ENCODE measurements at places on chromosomes 5 and 9.

- DNase-seq = no peak
Observed at GRCh38 chr9:88571419-88571818, 36.4 kb downstream of the NXNL2 start.

- peak; percentile 64 for DNase-seq
Observed at GRCh38 chr5:93078082-93079038, 502.7 kb downstream of the NR2F1-AS1 start.

GRCh38 chr9:27664121-27664779 lies 91.0 kb upstream of the C9orf72 start:
- DNase-seq = no peak

GRCh38 chr9:91320299-91320698 lies 41.4 kb downstream of the AUH start:
- DNase-seq = no peak

DNA sequence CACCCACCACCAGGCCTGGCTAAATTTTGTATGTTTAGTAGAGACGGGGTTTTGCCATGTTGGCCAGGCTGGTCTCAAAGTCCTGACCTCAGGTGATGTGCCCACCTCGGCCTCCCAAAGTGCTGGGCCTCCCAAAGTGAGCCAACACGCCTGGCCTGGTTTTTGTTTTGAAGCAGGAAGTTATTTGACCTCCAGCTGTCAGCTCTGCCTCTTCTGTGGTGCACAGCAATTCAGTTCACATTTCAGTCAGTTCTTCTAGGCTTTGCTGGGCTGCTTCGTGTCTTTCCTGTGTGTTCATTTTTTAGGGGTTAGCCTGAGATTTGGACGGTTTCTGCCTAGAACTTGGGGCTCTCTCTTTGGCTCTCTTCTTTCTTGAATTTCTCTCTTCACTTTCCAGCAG lies 8.9 kb downstream of the LCN1 start:
- DNase-seq = peak; percentile 19

GRCh38 chr9:95947118-95947517 lies 71.6 kb downstream of the ERCC6L2 start:
- DNase-seq = no peak

GRCh38 chr5:173568128-173568527 lies 48.3 kb downstream of the BOD1 start:
- no peak for DNase-seq

- DNase-seq = no peak
Observed at GRCh38 chr5:32099486-32100035, 74.6 kb downstream of the GOLPH3 start.

DNA sequence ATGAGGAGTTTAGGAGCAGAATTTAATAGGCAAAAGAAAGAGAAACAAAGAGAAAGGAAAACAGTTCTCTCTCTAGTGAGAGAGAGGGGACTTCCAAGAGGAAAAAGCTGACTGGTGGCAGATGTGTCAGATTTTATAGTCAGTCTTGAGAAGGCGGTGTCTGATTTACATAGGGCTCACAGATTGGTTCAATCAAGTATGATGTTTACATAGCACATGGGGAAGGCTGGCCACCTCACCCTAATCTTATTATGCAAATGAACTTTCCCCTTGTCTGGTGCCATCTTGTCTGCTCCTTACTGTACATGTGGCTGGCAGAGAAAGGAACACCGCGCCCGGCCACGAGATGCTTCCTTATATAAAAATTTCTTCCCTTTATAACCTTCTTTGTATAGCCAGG lies 24.7 kb downstream of the UNC13B start:
- no peak for DNase-seq

- DNase-seq = no peak
Observed at GRCh38 chr5:142079306-142079721, 29.3 kb upstream of the NDFIP1 start.

DNA sequence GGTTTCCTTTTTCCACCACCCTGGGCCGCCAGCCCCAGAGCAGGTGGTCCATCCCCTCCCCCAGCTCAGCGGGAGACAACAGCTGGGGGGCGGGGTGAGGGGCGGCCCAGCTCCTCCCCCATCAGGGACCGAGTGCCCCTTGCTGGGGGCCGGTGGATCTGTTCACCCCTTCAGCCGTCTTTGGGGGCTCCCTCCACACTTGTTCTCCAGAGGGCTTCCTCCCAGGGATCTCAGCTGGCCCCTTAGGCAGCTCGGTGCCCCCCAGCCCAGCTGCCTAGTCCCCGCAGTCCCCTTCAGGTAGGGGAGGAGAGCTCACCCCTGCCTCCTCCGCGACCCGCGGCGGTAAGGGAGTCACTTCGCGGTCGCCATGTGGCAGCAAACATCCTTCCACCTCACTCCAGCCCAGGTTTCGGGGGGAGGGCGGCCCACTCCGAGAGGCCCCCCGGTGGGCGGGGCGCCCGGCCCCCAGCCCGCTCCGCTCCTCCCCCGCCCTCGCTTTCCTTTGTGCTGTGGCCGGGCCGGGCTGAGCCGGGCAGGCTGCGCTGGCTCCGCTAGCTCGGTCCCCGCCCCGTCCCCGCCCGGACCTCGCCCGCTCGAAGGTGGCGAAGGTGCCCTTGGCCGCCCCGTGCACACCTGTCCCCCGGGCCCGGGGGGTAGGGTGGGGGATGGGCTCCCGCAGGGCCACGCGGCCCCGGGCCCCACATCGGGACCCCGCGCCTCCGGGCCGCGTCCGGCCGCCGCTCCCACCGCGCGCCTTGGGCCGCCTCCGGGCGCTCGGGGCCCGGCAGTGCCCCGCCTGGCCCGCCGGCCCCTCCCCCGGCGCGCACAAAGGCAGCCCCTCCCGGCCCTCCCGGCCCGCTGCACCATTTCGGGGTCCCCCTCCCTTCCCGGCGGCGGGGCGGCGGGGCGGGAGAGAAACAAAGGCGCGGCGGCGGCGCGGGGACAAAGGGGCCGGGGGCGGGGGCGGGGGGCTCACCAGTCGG lies 683 bp downstream of the DBN1 start:
- DNase-seq = no peak

DNA sequence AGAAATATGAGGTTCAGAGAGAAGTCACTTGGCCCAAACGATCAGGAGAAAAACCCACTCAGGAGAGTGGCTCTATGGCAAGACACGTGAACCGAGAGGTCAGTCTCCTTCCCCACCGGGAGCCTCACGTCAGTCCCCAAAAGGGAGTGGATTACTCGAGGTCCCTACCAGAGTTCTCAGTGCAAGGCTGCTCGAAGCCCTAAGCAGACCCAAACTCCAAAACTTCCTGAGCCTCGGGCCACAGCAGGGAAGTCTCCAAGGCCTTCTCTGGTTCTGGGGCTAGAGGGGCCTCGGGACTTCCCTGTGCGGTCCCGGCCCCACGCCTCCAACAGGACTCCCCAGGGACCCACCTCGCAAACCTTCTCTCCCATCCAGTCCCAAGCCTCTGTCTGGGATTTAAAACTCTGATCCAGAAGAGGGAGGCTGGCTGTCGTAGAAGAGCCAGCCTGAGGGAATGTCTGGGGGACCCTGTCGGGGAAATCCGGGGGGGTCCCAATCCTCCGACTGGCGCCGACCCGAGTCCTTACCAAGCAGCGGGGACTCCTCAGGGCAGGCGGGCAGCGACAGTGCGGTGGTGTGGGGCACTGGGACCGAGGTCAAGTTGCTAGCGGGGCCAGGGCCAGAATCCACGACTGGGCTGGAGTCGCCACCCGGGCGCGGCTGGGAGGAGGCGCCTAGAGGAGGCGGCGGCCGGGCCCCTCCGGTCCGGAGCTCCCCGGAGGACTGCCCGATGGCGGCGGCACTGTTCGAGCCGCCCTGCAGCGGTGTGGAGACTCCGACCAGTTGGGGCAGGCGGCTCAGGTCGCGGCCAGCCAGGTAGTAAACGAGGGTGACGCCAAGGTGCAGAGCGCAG lies 679 bp downstream of the B4GALT1 start:
- DNase-seq = peak; percentile 79
